8988T (cell line): ENCODE measurements at places on chromosomes 5 and 9.

DNA sequence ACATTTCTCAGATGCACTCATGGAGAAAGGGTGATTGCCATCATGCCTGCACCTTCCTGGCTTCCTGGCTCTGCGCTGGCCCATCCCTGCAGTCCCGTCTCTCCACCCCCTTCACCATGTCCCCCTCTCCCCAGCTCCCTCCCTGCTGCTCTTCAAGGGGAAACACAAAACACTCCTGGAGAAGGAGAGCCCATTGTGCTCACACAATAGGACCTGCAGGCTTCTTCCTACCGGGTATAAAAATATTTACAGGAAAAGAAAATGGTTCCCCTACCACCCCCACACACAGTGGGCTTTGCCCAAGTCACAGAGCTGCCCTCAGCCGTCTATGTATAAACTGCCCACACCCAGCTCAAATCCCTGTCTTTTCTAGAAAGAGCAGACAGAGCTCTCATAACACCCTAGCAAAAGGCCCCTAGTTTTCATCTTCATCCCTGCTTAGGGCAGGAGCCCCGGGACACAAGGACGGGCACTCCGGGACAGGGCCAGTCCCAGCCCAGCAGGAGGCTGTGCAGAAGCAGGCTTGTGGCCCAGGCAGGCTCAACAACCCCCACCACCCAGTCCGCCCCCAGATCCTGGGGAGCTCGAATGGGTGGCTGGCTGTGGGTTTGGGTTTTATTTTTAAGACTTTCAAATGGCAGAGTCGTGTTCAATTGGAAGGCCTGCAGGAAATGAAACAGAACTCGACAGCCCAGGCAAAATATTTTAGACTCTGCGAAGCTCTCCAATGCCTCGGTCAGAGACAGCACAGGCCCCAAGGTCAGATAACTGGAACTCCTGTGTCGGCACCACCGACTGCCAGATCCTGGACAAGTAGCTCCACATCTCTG, 77.3 kb downstream of the LRSAM1 start:
- no peak for DNase-seq

DNA sequence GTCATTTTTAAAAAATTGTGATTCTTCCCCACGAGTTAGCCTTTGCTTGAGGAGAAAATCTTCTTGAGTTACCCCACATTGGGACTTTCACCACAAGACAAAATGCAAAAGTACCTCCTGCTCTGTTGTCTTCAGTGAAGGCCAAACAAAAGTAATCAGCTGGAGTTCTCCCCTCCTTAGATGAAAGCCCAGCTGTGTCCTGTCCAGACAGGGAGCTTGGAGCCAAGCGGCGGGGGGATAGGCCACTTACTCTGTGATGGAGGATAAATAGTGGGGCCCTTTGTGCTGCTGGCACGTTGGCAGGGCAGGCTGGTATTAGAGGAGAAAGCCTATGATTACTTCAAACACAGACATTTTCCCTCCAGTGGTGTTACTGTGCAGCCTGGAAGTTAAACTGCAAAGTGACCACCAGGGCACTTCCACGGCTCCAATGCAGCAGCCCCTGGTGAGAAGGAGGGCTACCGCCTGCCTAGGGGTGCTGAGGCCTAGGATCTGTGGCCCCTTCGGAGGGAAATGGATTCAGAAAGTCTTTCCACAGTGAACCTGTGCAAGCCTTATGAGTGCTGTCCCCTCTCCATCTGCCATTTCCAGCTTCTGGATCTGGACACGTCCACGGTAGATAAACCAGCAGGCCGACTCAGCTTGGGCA, 155.0 kb downstream of the TMEM167A start:
- DNase-seq, result no peak

DNA sequence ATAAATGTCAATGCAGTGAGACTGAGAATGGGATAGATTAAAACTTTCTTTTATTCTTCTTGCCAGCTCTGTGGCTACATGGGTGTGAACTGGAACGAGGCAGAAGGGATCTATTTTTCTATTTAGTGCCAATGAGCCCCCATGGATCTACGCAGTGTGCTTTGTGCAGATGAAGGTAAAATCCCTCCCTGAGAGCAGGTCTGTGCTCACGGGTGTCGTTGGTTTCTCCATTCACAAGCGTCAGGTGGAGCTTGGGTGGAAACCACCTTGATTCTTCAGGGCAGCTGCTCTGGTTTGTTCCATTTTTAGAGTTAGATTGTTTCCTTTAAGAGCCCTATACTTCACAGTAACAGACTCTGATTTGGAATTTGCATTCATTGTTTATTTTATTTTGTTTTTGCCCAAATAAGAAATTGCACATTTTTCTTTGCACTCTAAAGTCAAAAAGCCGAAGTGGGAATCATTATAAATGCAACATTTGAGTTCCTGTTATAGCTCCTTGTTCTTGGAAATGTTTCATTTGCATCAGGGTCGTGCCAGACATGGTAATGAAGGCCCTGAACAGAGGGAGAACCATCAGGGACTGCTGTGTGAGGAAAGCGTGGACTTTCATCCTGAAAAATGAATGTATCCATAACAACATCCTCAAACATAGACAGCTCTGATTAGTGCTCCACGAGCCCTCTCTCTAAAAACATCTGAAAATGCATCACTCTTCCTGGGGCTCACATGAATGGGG, 31.1 kb upstream of the BICD2 start:
- DNase-seq, result no peak

- DNase-seq, result no peak
Measured at GRCh38 chr5:119083679-119084078, 12.8 kb downstream of the DMXL1 start.

DNA sequence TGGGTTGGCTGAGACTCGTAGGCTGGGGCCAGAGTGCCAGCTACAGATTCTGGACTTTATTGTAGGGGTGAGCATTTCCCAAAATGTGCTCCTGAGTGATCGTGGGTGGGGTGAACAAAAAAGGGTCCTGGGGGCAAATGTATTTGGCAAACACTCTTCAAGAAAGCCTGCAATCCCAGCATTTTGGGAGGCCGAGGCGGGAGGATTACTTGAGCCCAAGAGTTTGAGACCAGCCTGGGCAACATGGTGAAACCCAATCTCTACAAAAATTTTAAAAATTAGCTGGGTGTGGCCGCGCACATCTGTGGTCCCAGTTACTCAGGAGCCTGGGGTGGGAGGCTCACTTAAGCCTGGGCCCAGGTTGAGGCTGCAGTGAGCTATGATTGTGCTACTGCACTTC, 55.5 kb upstream of the CDKN2AIPNL start:
- no peak for DNase-seq

GRCh38 chr9:109969573-109970237, 189.7 kb downstream of the PALM2AKAP2 start:
- no peak for DNase-seq

- no peak for DNase-seq
Measured at GRCh38 chr5:139027150-139027549, 152.0 kb upstream of the LRRTM2 start.

DNA sequence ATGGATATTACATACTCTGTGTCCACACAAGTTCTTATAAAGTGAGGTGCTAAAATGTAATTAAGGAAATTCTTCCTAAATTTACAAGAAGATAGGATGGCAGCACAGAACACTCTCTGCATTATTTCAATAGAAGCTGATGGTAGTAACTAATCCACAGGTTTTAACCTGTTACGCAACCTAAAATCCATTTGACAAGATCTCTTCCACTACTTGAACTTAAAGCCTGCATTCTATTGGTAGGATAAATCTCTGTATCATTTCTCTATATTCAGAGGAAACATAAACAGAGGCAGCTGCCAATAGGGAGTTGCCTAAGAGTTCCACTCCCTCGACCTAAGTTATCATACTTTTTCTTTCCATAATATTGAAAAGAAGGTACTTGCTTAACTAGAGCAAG, 21.6 kb downstream of the CDC37L1 start:
- no peak for DNase-seq

- DNase-seq, result no peak
Measured at GRCh38 chr5:76608833-76609232, 14.4 kb downstream of the F2RL2 start.

DNA sequence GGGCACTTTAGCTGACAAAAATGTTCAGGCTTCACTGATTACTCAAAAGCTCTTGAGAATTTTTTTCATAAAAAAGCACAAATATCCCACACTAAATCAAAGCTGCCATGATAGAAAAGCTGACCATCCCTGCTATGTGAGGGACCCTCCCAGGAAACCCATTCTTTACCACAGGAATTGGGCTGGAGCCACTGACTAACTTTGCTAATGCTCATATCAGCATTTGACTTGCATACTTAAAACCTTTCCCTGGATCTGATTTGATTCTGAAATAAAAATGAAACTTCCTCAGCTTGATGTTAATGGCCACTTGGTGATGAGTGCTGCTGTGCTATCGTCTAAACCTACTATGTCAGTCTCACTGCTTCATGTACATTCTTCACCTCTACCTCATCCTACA, 243.6 kb downstream of the PRELID2 start:
- DNase-seq, result no peak

DNA sequence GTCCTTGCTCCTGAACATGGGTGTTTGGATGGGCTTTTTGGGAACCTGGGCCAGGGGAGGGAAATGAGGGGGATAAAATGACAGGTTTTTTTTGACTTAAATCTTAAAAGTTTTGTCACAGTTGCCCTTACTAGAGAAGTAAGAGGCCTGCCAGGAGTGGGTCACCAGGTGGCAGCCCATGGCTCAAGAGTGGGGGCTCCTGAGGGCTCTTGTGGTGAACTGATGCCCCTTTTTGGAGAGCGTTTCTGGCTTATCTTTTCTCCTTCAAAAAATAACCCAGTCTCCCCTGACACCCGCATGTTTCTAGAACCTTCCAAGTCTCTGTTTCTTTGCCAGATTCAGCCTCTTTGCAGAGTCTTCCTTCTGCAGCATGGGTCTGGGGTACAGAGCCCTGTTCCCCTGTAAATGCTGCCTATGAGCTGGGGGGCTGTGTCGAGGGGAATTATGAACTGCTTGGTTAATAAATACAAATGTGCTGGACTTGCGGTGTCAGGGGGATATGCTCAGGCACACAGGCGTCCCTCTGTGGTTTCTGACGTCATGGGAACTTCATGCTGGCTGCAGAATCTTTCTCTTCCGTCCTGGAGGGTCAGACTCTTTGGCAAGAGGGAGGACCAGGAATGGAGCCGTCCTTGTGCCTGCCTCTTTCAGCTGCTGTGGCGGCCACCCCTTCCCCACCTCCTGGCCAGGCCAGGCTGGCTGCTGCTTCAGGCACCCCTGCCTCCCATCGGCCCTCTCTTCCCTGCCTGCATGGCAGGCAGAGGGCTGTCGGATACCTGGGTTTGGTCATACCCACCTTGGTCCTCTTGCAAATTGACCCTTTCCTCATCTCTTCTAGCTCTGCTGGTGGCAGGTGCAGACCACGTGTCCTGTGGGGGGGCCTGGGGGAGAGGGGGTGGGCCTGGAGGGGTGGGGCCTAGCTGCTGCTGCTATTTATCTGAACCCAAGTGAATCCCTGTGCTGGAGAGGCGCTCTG, 30.1 kb downstream of the PTPA start:
- DNase-seq, result no peak

- no peak for DNase-seq
Measured at GRCh38 chr5:146005264-146005663, 68.9 kb downstream of the SH3RF2 start.

GRCh38 chr5:176823869-176824412, 13.6 kb downstream of the UNC5A start:
- DNase-seq, result no peak

GRCh38 chr5:159034083-159034824, 65.5 kb downstream of the EBF1 start:
- no peak for DNase-seq

DNA sequence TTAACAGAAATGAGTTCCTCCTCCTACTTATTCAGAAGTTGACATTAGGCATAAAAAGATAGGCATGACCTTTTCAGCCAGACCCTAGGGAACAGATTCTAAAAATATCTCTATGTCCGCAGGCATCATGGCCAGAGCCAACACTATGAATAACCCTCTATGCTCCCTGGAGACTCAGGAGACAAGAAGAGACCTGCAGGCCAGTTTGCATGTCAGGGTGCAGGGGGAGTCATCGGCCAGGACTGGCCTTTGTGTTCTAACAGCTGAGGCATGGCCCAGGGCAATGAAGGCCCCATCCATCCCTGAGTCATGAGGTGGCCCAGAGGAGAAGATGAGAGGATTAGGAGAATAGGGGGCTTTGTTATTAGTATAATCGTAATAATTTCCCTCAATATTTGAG, 93.8 kb downstream of the TMEM215 start:
- DNase-seq, result no peak

GRCh38 chr5:147073098-147073497, 161.7 kb upstream of the STK32A start:
- no peak for DNase-seq

DNA sequence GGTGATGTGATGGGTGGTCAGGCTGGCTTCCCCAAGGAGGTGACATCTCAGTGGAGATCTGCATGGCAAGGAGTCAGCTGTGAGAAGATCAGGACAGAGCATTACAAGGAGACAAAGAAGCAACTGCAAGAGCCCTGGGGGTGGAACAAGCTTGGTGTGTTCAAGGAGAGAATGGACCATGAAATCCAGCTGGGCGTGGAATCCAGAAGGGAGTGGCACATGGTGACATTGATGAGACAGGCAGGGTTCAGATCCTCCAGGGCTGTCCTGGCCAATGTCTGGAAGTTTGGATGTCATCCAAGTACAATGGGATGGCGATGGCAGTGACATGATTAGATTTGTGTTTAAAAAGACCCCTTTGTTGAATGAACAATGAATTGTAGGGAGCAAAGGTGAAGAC, 175.6 kb downstream of the MACROH2A1 start:
- DNase-seq, result no peak

- DNase-seq, result no peak
Measured at GRCh38 chr9:74824654-74825053, 63.1 kb downstream of the TRPM6 start.

- DNase-seq, result no peak
Measured at GRCh38 chr5:149356391-149356790, 1.5 kb upstream of the PCYOX1L start.

DNA sequence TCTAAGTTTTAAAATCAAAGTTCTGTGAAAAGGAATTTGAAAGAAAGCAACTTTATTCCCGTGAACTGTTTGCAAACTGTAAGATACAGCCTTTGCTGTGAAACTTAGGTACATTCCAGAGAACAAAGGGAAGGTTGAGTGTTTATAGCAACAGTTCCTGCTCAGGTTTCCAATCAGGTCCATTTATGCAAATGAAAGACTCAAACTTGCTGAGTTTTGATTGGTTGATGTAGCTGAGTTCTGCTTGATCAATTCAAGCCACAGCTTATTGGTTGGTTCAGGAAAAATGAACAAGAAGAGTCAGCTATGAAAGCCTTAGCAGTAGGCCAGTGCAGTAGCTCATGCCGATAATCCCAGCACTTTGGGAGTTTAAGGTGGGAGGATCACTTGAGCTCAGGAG, 37.9 kb downstream of the SLC27A6 start:
- no peak for DNase-seq

- no peak for DNase-seq
Measured at GRCh38 chr5:74801197-74801596, 34.1 kb downstream of the NSA2 start.

- DNase-seq, result no peak
Measured at GRCh38 chr5:36680066-36680465, 73.7 kb downstream of the SLC1A3 start.

DNA sequence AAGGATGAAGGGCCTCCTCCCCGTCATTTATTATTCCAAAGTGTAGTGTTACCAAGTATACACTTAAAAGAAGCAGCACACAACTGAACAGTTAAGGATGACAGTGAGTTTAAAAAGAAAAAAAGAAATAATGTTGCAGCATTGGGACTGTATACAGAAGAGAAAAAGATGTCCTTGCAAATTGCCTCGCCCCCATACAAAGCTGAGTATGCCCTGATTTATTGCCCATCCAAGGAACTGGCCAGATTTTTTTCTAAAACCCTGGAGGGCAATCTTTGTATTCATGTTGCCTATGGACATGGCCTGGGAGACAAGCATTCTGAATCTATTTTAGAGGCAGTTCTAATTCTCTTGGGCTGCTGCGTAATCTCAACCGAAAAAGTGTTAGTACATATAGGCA, 182.7 kb upstream of the NR4A3 start:
- no peak for DNase-seq
